ENCODE measurements at places on chromosomes 12 and 14.
A peak's percentile ranks its signal among the peaks of the same experiment; 100 is the strongest.

DNA sequence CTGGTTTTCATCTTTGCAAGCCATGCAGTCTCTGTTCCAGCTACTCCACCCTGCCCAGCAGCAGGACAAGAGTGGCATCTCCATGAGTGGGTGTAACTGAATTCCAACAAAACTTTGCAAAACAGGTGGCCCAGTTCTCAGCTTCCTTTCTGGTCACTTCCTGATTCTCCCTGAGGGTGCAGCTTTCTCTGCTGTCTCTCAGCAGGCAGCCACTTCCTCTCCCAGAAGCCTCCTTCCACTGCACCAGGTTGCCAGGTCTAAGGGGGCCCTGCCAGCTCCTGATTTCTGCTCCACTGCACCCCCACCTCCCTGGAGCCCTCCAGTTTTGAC is 341.0 kb upstream of the FKBP4 start:
- no peak for DNase-seq

DNA sequence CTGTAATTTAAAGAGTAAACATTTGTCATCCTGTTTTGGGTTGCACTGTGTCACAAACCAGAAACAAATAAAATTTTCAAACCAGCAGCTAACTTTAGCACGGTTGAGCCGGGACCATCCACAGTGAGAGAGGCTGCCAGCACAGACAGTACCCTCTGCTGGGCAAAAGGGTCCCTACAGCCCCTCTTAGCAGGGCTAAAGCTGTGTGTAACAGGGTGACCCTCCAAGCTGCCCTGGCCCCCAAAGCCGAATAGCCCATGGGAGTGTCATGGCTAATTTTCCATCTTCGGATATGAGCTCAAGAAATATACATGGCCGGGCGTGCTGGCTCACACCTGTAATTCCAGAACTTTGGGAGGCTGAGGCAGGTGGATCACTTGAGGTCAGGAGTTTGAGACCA is 157.1 kb upstream of the GRIN2B start:
- no peak for DNase-seq

DNA sequence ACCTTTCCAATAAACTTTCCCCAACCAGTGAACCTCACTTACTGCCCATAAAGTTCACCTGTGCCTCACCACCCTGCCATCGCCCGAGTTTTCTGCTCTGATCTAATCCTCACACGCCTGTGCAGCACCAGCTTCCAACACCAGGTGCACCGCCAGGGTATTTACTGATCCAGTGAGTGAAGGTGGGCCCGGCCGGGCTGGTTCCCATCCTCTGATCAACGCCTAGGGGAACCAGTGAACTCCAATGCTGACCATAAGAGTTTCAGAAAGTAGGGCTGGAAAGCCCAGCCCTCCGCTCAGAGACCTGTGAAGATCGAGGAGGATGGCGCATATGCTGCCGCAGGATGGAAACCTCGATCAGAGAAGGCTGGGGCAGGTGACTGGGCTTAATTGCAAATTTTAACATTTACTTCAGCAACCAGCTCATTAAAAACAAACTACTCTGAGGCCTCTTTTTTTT is 685 bp upstream of the MYL6B start:
- DNase-seq, result peak; percentile 81

DNA sequence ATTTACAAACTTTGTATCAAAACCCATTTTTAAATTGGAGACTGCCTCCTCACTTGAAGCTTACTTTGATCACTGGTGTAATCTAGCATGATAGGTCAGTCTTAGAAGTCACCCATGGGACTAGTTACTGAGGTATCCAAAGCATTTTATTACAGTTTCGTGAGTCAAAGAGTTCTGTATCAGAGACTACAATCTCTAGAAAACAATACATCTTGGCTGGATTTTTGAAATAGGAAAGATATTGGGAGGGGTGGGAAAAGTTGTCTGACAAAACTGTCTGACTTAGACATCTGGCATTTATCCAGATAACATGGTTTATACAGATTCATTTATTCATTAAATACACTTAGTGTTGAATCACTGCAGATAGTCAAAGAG is 173.5 kb upstream of the PDZRN4 start:
- no peak for DNase-seq

DNA sequence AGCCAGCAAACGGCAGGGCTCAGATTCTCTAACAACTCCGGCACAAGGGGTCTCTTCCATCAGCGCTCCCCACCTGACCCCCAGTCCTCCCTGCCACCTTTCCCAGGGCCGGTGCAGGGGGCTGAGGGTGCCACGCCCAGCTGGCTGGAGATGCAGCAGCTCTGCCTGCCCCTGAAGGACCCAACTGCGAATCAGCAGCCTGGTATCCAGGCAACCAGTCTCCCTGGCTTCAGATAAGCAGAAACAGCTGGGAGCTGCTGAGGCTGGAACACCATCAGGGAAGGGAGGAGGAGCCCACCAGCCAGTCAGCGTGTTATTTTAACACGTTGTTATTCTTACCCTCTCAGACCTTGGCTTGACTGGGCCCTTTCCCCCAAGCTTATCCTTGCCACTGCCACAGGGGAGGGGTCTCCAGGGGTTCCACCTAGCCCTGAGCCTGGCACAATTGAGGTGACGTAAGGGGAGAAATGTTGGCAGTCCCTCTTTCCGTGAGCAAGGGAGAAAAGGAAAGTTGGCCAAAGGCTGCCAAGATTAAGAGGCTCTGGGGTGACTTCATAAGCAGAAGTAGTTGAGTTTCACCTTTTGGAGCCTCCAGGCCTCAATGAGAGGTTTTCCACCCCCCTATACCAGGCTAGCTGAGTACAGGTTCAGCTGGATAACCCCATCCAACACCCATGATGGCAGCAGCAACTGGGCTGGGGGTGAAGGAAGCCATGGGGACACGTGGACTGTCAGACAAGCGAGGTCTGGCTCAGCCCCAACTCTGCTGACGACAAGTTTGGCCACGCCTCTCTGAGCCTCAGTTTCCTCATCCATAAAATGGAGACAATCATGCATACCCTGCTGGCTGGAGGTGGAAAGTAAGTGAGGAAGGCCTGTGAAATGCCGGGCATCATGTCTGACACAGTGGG is 91.1 kb downstream of the IRF2BPL start:
- DNase-seq, result no peak

DNA sequence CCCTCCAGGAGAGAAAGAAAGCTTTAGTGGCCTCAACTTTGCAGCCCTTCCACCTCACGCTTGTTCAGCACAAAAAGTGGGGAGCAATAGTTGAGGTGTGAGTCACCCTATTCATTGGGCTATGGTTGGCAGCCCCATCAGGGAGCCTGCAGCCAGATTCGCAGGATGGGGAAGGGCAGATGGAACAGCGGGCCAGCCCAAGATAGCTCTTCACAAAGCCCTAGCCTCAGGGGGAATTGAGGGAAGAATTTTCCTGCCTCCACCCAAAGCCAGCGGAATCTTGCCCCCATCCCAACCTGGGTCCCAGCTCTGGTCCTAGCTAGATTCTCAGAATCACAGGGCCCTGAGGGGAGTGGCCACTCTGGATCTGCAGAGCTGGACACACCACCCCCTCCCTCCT is 3.6 kb upstream of the KRT5 start:
- DNase-seq, result no peak

DNA sequence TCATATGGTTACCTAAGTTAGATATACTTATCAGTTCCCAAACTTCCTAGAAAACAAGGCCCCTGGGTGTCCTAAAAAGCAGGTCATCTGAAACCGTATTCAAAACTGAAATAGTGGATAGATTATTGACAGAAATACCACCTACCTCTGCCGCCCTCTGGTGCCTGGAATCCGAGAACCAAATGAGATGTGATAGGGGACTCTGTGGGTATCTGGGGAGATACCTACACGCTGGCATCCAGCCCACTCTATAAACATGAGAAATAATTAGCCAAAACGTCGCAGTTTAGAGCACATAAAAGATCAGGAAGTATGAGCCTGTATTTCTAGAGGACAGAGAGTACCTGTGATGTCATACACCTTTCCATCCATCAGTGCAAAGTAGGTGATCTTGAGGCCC is 4.4 kb downstream of the ORMDL2 start:
- no peak for DNase-seq

DNA sequence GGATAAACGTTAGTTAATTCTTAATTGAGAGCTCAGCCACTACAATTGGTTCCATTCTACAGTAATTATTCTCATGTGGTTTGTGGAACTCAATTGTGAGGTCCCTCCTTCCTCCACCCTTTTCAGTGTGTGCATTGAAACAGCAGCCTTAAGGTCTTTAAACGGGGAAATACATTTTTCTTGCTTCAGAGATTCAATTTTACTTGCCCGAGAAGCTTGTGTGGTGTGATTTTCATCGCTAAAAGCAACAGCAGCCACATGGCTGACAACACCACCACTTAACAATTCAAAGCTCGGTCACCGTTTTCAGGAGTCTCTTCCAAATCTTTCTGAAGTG is 733 bp upstream of the PPFIBP1 start:
- no peak for DNase-seq

GRCh38 chr14:81565441-81566290 is 32.0 kb upstream of the SEL1L start:
- no peak for DNase-seq

- DNase-seq, result no peak
Observed at GRCh38 chr14:105424861-105425260, 5.2 kb downstream of the MTA1 start.

GRCh38 chr14:94401083-94401482 is 12.7 kb upstream of the SERPINA1 start:
- DNase-seq, result no peak

DNA sequence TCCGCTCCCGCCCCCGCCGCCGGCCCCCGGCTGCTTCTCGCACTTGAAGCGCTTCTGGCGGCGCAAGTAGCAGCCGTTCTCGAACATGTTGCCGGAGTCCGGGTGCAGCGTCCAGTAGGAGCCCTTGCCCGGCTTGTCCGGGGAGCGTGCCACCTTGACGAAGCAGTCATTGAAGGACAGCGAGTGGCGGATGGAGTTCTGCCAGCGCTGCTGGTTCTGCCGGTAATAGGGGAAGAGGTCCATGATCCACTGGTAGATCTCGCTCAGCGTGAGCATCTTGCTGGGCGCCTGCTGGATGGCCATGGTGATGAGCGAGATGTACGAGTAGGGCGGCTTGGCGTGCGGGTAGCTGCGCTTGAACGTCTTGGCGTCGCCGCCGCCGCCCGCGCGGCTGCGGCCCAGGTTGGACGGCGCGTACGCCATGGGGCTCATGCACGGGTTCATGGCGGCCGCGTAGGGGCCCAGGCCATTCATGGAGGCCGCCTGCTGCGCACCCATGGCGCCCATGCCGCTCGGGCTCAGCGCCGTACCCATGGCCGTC is 3.0 kb downstream of the FOXA1 start:
- no peak for DNase-seq

- DNase-seq, result no peak
Observed at GRCh38 chr14:53231171-53231570, 78.0 kb upstream of the DDHD1 start.

GRCh38 chr12:54680374-54680773 is 32.2 kb upstream of the DCD start:
- no peak for DNase-seq

GRCh38 chr12:510071-510825 is 50.5 kb downstream of the B4GALNT3 start:
- DNase-seq, result no peak

DNA sequence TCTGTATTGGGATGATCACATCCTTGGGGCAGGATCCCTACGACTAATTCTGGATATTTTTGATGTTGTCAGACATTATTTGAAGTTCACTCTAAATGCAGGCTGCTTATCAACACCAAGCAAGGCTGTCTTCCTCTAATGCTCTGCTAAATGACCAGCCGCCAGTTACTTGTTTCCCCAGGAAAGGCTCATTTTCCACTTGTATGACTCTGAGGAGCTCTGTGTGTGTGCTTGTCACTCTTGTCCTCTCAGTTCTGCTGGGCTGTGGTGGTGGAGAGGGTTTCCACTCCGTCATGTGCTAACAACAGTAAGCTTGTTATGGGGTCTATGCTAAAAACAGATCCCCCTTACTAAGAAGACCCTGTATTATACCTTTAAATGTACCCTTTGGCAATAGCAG is 42.1 kb downstream of the ATL1 start:
- no peak for DNase-seq

- DNase-seq, result peak; percentile 91
Observed at GRCh38 chr14:105484069-105484996, 2.4 kb upstream of the CRIP1 start.

GRCh38 chr12:69906411-69907216 is 81.6 kb downstream of the MYRFL start:
- no peak for DNase-seq

- no peak for DNase-seq
Observed at GRCh38 chr14:46571970-46572369, 79.6 kb downstream of the RPL10L start.

- DNase-seq, result no peak
Observed at GRCh38 chr14:74573421-74574089, 38.5 kb downstream of the LTBP2 start.

GRCh38 chr12:87756111-87756510 is 273.1 kb downstream of the C12orf50 start:
- no peak for DNase-seq

Measured in CD8-positive, alpha-beta memory T cell (primary cell).